ENCODE measurements at places on chromosomes 7 and 10.

- DNase-seq: peak; percentile 76
Measured at GRCh38 chr7:42869131-42870020, 42.5 kb downstream of the C7orf25 start.

GRCh38 chr10:24256619-24257107 lies 47.7 kb downstream of the KIAA1217 start:
- DNase-seq: no peak

GRCh38 chr7:46577394-46577793 lies 656.3 kb upstream of the IGFBP3 start:
- no peak for DNase-seq

GRCh38 chr7:78063758-78064157 lies 265.2 kb downstream of the PHTF2 start:
- DNase-seq: no peak

DNA sequence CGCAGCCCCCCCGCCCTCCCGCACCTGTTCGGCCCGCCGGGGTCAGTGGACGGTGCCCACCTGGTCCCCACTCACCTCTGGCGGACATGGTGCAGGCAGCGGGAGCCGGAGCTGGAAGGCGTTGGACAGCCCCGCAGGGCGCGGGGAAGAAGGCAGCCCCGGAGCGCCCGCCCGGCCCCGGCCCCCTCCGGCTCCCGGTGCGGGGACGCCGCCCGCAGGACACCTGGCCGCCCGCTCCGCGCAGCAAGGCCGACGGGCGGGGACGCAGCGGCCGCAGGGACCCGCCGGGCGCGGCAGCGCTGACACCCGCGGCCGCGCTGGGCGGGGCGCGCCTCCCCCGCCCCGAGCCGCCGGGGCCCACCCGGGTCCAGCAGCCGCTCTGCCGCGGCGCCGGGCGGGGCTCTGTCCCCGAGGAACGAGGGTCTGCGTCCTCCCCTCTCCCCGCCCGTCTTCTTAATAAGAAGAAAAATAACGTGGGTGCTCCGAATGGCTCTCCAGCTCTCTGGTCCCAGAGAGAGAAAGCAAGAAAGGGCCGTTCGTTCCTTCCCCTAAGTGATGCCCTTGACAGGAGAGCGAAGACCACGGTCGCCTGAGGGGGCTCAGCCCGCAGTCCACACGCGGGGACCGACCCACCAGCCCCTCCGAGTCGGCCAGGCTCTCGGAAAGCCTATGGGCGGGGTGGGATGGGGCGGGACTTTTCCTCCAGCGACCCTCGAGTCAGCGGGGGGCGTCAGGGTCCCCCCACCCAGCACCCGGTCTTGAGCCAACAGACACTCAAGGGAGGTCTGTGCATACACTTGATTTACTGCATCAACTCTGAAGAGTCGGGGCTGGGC lies 53.4 kb upstream of the FHIP2A start:
- DNase-seq: peak; percentile 10

- DNase-seq: no peak
Measured at GRCh38 chr10:114431414-114432135, 27.3 kb upstream of the AFAP1L2 start.

GRCh38 chr10:128147064-128147463 lies 20.8 kb upstream of the MKI67 start:
- DNase-seq: peak; percentile 42

DNA sequence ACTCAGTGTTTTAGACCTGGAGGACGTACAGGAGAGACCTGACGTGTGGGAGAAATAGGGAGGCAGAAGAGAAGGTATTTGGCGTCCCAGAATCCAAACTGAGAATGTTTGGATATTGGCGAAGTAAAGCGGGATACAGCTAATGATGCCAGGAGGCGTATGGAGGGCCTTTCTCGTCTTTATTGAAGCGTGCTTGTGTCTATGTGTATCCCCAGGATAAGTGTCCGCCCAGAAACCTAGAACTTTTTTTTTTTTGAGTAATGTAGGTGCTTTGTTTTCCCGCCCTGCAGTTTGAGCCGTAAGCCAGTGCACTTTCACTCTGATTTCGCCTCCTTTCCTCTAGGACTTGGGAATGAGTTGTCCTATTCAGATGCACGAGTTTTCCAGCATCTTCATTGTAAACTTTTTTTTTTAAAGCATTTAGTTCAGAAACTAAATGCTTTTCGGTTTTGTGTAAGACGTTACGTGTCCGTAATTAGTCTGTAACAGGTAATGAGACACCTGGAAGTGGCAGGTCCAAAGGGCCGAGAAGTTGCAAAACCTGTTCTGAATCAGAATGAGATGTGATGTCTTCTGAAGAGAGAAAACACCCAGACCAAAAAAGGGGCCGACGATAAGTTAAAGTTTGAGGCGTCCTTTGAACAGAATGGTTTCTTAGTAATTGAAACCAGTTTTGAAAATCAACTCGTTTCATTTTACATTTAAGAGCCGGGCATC lies 746 bp downstream of the ARL5B start:
- peak; percentile 36 for DNase-seq

DNA sequence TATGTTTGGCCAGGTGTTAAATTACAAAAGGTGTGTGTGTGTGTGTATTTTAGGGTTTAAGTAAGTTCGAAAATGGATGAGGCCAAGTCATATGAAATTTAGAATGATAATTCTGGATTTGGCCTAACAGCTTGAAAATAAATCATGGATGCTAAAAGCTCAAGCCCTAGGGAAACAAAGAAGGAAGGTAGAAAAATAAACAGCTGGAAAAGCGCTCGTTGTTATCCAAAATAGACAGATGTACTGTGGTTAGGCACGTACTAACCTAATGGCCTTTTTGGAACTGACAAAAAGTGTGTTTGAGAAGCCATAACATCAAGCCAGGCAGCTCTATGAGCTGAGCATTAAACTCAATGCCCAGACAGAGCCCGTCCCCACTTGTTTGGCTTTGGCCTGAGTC lies 17.5 kb upstream of the PALS2 start:
- DNase-seq: no peak

DNA sequence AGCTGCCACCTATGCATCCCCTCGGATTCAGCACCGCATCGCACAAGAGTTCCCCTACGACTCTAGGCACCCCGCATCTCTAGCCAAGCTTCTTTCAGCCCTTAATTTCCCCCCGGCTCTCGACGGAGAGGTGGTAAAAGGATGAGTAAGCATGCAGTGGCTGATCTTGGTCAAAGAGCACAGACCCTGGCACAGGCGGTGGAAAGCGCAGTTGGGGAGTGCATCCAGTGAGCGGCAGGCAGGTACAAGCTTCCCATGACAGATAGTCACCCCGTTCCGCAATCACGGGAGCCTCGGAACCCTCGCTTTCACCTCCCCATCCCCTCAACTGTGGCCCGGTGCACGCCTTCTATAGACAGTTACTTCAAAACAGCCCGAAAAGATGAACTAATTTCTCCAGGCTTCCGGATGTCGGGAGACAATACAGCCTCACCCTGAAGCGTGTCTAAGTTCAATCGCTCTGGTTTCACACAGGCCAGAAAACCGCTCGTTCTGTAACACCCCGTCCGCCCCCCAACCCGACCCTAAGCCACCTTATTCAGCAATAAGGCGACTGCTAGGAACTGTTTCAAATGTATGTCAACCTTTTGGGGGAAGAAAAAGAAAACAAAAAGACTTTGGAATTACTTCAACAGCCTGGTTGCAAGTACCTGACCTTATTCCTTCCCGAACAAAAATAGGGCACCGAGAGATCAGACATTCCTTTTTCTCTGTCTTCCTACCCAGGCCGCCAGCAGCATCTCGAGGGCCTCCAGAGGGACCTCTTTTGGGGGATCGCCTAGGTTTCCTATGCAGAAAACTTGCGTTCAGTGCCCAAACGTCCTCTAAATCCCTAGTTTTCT lies 1.4 kb downstream of the RHEB start:
- DNase-seq: peak; percentile 84

DNA sequence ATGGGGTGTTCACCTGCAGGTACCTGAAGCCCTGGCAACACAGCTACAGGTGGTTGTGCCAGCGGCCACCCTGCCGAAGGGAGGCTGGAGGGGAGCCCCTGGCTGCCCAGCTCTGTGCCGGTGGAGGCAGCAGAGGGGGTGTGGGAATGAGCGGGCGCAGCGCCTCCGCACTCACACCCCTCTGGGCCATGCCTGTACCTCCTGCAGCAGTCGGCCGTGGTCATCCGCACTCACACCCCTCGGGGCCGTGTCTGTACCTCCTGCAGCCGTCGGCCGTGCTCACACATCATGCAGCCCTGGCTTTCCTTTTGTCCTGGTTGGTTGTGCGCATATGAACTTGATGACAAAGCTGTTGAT lies 1.7 kb downstream of the ZNF511 start:
- no peak for DNase-seq

GRCh38 chr10:48511875-48512231 lies 93.0 kb downstream of the ARHGAP22 start:
- no peak for DNase-seq

GRCh38 chr7:41459623-41460261 lies 243.1 kb downstream of the INHBA start:
- DNase-seq: no peak

GRCh38 chr7:106075937-106076336 lies 36.2 kb downstream of the SYPL1 start:
- no peak for DNase-seq

- peak; percentile 69 for DNase-seq
Measured at GRCh38 chr10:77641788-77642397, 4.3 kb upstream of the KCNMA1 start.

DNA sequence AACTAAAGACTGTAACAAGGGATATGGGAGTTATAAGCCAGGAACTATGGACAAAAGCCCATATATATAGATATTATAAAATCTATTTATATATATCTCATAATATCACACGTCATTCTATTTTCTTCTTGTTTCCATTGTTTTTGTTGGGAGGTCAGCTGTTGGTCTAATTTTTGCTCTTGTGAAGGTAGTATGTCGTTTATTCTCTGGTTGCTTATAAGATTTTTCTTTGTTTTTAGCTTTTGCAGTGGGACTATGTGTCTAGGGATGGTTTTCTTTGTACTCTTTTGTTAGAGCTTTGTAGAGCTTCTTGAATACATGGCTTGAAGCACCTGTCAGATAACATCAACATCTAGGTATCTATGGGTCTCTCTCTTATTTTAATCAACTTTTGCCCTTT lies 14.0 kb downstream of the ARL4A start:
- no peak for DNase-seq

- DNase-seq: no peak
Measured at GRCh38 chr7:52695973-52696595, 339.3 kb upstream of the POM121L12 start.

GRCh38 chr10:17662193-17663138 lies 18.5 kb downstream of the STAM start:
- no peak for DNase-seq

GRCh38 chr10:114393482-114393881 lies 10.8 kb downstream of the AFAP1L2 start:
- no peak for DNase-seq

- DNase-seq: no peak
Measured at GRCh38 chr7:103640031-103640779, 194.2 kb upstream of the SLC26A5 start.

DNA sequence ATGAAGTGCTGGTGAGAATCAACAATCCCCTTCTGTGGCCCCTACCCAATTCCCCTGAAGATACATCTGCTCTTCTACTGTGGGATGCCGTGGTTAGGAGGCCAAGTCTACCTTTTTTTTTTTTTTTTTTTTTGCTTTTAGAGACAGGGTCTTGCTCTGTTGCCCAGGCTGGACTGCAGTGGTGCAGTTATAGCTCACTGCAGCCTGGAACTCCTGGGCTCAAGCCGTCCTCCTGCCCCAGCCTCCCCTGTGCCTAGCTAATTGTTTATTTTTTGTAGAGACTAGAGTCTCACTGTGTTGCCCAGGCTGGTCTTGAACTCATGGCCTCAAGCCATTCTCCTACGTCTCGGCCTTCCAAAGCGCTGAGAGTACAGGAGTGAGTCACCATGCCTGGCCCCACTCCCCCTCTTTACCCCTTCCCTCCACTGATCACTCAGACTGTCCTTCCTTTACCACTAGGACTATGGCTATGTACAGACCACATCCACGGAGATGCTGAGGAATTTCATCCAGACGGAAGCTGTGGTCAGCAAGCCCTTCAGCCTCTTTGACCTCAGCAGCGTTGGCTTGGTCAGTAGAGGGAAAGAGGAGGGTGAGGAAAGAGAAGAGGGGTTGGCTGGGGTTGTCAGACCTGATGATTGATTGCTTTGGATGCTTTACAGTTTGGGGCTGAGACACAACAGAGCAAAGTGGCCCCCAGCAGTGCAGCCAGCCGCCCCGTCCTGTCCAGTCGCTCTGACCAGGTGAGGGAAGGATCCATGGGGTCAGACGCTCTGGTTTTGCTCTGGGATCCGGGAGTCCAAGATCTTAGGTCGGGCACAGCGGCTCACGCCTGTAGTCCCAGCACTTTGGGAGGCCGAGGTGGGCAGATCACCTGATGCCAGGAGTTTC lies 1.8 kb downstream of the AP4M1 start:
- DNase-seq: no peak

DNA sequence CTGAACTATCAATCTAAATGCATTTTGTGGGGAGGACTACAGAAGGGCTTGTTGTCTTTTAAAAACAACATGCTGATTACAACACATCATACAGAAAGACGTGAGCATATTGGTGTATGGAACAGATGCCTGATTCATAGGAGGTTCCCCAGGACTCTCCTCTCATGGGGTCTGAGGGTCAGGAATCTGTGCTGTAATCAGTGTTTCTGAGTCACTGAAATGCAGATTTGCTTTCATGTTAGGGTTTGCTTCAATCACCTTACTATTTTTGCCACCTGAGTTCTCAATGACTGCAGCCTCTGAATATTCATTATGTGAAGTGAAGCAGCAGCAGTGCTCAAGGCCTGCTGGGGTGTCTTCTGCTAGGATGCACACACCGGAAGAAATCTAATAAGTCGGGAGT lies 550 bp upstream of the ANK3 start:
- DNase-seq: no peak

GRCh38 chr7:53491051-53491450 lies 455.6 kb downstream of the POM121L12 start:
- DNase-seq: no peak

DNA sequence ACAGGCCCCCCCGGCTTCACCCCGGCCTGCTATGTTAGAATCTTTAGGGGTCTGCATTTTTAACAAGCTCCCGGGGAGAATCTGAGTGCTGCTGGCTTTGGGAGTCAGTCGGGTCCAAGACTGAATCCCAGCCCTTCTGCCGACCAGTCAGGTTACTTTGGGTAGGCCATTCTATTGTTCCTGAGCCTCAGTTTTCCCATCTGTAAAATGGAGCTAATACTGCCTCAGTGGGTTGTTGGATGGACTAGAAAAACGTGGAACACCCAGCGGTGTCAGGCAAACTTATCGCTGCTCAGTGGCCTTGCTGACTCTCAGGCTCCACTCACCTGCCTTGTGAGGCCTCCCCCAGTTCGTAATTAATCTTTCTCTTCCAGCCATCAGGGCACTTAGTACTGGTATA lies 11.7 kb downstream of the TBATA start:
- no peak for DNase-seq
